ENCODE measurements at places on chromosomes 1 and 21. TPM values are rescaled to one million over a fixed set of nuclear protein-coding genes. Genes with fewer than 3 reads are reported as not detected.

Gene LIPI
- not detected for total RNA-seq

Gene L1TD1
- 0.27 TPM for total RNA-seq

DNA sequence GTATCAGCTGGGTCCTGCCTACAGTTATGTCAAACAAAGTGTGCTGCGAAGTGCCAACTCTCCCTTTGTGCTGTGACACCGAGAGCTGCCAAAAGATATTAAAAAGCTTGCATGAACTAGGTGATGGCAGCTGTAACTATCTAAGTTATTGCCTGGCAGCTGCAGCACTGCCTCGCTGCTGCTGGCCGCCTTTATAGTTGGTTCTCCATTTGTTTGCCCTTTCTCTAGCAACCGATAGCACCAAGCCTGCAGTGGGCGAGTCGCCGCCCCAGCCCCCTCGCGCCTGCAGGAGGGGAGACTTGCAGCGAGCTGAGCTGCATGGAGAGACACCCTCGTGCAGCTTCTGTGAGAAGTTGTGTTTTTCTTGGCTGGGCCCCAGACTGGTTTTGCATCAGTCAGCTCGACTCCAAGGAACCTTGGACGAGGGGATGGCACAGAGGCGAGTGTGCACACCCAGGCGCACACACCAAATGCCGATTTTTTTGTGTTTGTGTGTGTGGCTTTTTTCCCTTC, 330.6 kb downstream of the RPS6KC1 start:
- DNase-seq, result no peak
- no peaks in the 10 kb centered on the region for H3K36me3 ChIP-seq
- no peak overlapping the region for H3K27ac ChIP-seq
- H3K4me3 ChIP-seq, result no peak overlapping the region

DNA sequence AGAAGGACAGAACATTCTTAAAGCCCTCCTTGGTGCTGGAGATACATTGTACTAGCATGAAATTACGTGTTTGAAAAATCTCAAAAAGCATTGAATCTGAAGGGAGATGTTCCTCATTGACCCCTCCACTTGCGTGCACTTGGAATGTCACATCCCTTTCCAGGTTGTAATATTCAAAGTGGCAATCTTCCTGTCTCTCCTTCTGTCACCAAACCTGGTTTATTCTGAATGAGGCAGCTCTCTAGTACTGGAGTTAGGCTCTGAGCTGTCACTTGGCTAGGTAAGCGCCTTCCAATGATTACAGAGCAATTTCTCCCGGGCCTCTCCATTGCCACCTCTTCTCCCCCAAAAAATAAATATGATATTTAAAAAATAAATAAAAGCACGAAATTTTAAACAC, 855 bp downstream of the DSCAM start:
- no peaks in the 10 kb centered on the region for H3K4me1 ChIP-seq
- no peak overlapping the region for H3K4me3 ChIP-seq
- DNase-seq, result no peak
- no peak overlapping the region for H3K27ac ChIP-seq

GRCh38 chr21:15515908-15516307, 213.9 kb upstream of the USP25 start:
- no peaks in the 10 kb centered on the region for H3K27me3 ChIP-seq
- no peak overlapping the region for H3K27ac ChIP-seq
- no peak for DNase-seq
- no peaks in the 10 kb centered on the region for H3K36me3 ChIP-seq
- H3K4me3 ChIP-seq, result no peak overlapping the region

Data from sigmoid colon (tissue), 7 donors.